ENCODE measurements at places on chromosomes 13 and 19. TPM values are rescaled to one million over a fixed set of nuclear protein-coding genes. Genes with fewer than 3 reads are reported as not detected.

The ZNF429 gene
- 29.6 TPM for polyA plus RNA-seq

The LIG4 gene
- polyA plus RNA-seq = 8.6 TPM

The GARIN5A gene
- polyA plus RNA-seq = not detected

The CARD8 gene
- 85.9 TPM for polyA plus RNA-seq

The PCSK4 gene
- polyA plus RNA-seq = 1.3 TPM

The CEACAM5 gene
- not detected for polyA plus RNA-seq

The CEACAM19 gene
- not detected for polyA plus RNA-seq

The KISS1R gene
- polyA plus RNA-seq = 0.48 TPM

The DACH1 gene
- not detected for polyA plus RNA-seq

The ADAMTS10 gene
- polyA plus RNA-seq = 1.2 TPM

The CSNK1G2 gene
- 19.9 TPM for polyA plus RNA-seq

The CCL25 gene
- polyA plus RNA-seq = not detected

The LGALS14 gene
- not detected for polyA plus RNA-seq

The KIR2DL1 gene
- not detected for polyA plus RNA-seq

The LTBP4 gene
- 32.0 TPM for polyA plus RNA-seq

The BLOC1S3 gene
- polyA plus RNA-seq = 16.3 TPM

The ZNF274 gene
- 31.8 TPM for polyA plus RNA-seq

The LHB gene
- polyA plus RNA-seq = not detected

Data from CD4-positive, CD25-positive, alpha-beta regulatory T cell (primary cell).